ENCODE measurements at places on chromosomes 13 and 19. TPM values are rescaled to one million over a fixed set of nuclear protein-coding genes. Genes with fewer than 3 reads are reported as not detected.

IL4I1 gene
- total RNA-seq = 1.2 TPM

TBCB gene
- total RNA-seq = 509 TPM

HCN2 gene
- 33.5 TPM for total RNA-seq

C1QTNF9B gene
- not detected for total RNA-seq

ZIC5 gene
- total RNA-seq = 4.2 TPM

ZNF563 gene
- not detected for total RNA-seq

ZNF527 gene
- total RNA-seq = 2.7 TPM
